ENCODE measurements at places on chromosomes 5 and 9. TPM values are rescaled to one million over a fixed set of nuclear protein-coding genes. Genes with fewer than 3 reads are reported as not detected.
A peak's percentile ranks its signal among the peaks of the same experiment; 100 is the strongest.

DNA sequence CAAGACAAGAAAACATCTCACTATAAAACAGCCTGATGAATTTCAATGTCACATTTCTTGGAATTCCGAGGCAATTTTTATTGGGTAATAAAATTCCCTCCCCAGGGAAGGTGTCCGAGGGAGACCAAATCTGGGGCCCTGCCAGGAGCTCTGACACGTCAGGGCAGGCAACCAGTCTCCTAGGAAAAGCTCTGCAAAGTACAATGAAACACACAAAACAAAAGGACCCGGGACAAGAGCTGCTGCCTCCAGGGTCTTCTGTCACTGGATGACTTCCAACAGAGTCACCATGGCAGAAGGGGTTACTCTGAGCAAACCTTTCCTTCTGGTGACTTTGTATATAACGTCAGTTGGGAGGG is 50.8 kb downstream of the SAXO1 start:
- no peak overlapping the region for H3K4me3 ChIP-seq
- DNase-seq = no peak
- H3K4me1 ChIP-seq = no peaks in the 10 kb centered on the region
- peaks cover 41% of the 10 kb centered on the region for H3K27me3 ChIP-seq

DNA sequence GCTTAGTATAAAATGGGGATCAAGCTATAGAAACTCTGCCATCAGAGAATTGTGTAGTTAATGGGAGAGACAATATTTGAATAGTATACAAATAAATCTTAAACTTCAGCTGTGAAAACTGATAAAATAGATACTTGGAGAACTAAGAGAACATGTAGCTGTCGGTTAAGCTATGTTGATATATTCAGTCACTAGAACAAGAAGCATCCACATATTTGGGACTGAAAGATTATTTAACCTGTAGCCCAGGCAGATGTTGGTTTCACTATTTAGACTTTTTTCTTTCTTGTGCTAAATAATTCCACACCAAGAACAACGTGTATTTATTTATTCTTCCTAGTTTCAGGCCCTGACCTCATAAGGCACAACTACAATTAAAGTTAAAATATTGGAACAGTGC is 521.0 kb upstream of the CCNG1 start:
- no peak overlapping the region for H3K27ac ChIP-seq
- no peaks in the 10 kb centered on the region for H3K27me3 ChIP-seq
- H3K4me1 ChIP-seq = no peaks in the 10 kb centered on the region
- H3K4me3 ChIP-seq = no peak overlapping the region
- DNase-seq = no peak
- H3K36me3 ChIP-seq = no peaks in the 10 kb centered on the region

DNA sequence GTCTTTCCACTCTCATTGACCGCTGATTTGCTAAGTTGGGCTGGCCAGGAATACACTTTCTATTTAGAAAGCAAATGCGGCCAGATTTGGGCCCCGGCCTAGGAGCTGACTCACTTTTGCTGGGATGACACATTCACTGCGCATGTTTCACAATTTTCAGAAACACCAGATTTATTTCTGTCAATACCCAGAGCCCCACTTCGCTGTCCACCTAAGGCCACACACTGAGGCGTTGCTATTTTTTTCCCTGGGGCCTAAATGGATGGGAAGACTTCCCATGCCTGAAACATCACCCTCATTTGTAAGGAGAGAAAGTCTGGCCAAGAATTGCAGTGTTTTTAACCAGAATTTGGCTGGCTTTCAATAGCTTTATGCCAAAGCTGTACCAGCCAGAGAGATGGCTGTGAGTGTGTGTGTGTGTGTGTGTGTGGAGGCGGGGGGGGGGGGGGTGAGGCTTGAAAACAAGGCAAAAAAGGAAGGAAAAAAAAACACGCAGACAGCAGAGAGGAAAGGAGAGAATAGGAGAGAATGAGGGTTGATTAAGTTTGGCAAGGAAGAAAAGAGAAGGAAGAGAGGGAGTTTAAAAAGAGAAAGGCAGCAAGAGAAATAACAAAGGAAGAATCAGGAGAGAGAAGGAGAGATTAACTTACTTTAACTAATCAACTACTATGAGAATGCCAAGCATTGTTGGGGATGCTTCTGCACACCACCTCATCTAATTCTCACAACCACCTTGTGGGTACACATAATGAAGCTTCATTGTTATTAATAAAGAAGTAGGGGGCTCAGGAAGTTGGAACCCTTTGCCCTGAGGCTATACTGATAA is 261.4 kb upstream of the KLF4 start:
- H3K27ac ChIP-seq = peak overlapping the region; percentile 97
- peaks cover 14% of the 10 kb centered on the region for H3K36me3 ChIP-seq
- peaks cover 63% of the 10 kb centered on the region for H3K4me1 ChIP-seq
- peak overlapping the region; percentile 27 for H3K4me3 ChIP-seq

- no peaks in the 10 kb centered on the region for H3K4me1 ChIP-seq
- no peak for DNase-seq
- no peaks in the 10 kb centered on the region for H3K27me3 ChIP-seq
- H3K36me3 ChIP-seq = no peaks in the 10 kb centered on the region
Measured at GRCh38 chr5:107088907-107089306, 581.8 kb downstream of the EFNA5 start.

The SLCO4C1 gene
- total RNA-seq = 3.4 TPM
